ENCODE measurements at places on chromosomes 16 and 17.
A peak's percentile ranks its signal among the peaks of the same experiment; 100 is the strongest.

DNA sequence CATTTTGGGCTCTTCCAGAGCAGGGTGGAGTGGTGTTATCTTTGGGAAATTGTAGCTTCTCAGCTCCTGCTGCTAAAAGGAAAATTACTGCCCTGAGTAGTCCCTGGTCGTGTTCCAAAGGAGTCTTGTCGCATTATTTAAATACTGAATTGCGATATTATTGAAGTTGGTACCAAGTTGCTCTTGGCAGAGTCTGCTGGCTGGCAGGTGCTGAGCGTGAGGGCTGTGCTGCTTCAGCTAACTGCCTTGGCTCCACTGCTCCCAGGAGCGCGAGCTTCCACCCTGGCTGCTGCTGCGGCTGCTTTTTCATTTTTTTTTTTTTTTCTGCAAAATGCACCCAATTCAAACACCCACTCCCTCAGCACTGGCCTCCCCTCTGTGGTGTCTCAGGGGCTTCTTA lies 289.8 kb downstream of the MAF start:
- no peak for DNase-seq

DNA sequence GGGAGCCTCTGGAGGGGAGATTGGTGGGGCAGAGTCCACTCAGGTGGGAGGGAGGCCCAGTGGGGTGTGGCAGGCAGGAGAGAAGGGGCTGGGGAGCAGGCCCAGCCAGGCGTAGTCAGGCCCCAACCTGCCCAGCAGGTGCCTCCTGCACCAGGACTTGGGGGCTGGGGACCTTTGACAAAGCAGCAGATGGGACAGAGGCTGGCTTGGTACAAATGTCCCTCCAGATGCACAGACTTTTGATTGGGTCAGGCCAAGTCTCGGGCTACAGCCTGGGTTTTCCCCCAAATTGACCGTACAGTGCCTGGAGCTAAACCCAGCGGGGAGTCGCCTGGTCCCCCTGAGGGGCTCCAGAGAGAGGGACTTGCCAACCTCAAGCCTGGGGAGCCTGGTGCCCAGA lies 411 bp downstream of the GGT6 start:
- no peak for DNase-seq

GRCh38 chr17:49676276-49676868 lies 1.5 kb downstream of the SPOP start:
- DNase-seq = no peak

GRCh38 chr16:8713635-8714172 lies 39.3 kb downstream of the ABAT start:
- no peak for DNase-seq

GRCh38 chr17:10135539-10136257 lies 62.7 kb downstream of the GAS7 start:
- no peak for DNase-seq

DNA sequence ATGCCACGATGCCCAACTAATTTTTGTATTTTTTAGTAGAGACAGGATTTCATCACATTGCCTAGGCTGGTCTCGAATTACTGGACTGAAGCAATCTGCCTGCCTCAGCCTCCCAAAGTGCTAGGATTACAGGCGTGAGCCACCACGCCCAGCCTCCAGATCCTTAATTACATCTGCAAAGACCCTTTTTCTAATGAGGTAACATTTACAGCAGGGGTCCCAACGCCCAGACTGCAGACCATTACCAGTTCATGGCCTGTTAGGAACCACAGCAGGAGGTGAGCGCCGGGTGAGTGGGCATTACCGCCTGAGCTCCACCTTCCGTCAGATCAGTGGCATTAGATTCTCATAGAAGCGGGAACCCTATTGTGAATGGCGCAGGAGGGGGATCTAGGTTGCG lies 4.0 kb upstream of the RAB11FIP4 start:
- DNase-seq = no peak

DNA sequence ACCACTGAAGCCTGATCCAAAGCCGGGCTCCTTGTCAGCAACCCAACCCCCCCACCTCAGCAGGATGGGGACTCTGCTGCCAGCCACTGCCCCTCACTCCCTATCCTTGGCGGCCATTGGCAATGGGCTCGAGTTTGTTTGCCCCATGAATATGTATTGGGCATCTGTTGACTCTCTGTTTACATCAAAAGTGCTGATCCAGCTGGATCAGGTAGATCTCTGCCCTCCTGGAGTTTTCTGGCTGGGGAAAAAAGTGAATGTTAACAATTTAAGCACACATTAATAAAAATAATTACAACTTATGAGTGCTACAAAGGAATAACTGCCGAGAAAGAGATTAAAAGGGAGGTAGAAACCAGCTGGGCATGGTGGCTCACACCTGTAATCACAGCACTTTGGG lies 62.5 kb downstream of the ATP2C2 start:
- DNase-seq = no peak

DNA sequence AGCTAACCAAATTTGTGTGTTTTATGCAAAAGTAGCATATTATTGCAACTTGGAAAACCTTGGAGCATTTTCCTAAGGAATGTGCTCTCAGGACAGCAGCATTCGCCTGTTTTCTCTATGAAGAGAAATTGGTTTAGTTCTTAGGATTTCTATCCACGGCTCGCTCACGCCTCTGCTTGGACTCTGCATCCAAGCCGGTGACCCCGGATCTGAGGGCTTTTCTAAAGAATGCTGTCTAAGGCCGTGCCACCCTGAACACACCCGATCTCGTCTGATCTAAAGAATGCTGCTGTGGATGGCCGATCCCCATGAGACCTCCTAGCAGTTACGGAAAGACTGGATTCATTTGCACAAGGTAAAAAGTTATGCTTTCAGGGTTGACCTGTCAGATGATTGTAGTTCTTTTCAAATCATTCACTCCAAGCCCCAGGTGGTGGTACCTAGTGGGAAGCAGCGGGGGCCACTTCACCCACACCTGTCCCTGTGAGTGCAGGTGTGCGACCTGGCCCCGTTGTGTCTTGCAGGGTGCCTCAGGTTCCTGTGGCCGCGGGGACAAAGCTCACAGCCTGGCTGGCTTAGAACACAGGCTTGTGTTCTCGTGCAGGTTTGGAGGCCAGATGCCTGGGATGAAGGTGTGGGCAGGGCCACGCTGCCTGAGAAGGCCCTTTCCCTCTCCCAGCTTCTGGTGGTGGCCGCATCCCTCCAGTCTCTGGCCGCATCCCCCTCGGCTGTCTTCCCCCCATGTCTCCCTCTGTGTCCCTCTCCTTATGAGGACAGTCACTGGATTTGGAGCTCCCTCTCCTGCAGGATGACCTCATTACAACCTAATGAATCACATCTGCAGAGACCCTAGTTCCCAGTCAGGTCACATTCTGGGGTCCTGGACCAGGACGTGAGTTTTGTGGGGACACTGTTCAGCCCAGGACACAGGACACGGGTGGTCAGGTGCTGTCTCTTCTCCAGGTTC lies 71.1 kb downstream of the BANP start:
- no peak for DNase-seq

- DNase-seq = no peak
Measured at GRCh38 chr16:57996406-57997175, 3.9 kb downstream of the ZNF319 start.

DNA sequence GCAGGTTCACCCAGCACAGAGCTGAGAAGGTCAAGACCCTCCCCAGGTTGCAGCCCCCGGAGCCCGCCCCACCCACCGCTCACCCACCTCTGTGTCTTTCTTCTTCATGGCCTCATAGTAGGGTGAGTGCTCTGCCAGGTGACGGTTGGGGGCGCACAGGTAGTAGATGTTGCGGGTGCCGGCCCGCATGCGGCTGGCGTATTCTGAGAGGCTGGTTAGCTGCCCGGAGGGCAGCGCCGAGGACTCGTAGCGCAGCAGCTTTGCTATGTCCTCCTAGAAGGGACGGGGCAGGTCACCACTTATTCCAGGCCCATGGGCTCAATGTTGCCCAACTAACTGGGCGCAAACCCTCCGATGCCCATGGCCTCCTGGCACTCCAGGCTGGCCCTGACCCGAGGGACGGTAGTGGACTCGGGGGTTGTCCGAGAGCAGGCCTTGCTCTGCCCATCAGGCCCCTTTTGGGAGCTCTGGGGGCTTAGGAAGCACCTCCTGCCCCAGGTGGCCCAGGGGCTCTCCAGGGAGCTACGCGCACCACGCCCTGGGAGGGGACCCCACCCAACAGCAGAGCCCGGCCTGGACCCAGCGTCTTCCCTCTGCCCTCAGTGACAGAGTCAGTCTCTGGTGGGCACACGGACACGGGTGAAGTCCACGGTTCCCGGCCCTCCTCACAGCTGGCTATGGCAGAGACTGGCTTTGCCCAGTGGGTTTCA lies 9.9 kb downstream of the DNASE1 start:
- no peak for DNase-seq

DNA sequence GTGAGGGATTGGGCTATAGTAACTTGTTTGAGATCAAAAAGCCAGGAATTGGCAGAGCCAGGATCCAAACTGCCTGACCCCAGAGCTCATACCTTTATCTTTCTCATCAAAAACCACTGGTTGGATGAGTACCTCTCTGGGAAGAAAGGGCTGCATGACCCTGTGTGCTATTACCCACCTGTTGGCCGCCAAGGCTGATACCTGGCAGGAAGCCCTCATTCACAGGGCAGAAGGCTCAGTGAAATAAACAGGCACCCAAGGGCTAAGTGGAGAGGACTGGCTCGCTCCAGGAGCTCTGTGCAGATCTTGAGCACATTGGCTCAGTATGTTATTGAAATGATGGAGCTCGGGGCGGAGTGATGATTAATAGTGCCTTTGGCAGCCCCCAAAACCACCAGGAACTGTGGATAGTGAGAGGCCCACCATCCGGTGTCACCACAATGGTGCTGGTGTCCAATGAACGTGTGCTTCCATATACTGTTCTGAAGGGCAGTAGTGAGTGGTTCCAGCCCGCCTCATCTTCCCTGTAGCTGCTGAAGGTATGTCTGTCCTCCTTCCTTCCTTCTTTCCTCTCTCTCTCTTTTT lies 197.6 kb downstream of the MSI2 start:
- no peak for DNase-seq

DNA sequence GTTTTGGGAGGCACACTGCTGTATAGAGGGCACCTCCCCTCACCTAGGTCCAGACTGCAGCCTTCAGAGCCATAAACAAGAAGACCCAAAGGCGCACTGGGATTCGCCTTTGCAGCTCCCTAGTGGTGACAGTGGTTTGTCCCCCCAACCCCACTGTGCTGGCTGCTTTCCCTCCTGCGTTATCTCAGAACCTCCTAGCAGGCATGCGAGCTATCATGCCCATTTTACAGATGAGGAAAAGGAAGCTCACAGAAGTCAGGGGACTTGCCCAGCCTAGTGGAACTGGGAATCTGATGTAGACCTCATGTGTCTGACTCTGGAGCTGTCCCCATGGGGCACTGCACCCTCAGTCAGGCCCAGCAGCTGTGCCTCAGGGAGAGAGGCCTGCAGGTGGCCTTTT lies 115.2 kb downstream of the CLEC16A start:
- DNase-seq = no peak

DNA sequence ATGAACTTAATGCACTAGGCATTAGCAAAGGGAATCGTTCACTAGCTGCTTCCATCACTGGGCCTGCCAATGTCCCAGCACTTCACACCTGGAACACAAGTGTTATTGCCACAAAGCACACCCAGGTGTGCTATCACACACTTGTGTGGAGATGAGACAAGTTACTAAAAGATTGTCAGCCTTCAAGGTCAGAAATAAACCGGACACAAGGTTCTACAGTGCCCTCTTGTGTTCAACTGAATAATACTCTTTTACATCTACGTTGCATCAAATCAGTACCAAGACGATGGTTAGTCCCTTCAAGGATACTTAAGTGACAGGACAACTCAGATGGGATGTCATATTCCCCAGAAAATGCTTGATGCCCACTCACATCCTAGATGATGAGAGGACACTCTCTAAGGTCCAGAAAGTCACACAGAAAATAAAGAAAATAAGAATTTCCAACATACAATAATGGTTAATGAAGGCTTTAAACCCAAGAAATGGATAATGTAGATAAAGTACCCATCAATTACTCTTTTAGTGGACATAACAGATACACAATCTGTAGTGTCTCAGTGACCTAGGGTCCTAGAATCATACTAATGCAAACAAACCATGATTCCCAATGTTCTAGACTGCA lies 16.4 kb upstream of the GLG1 start:
- peak; percentile 44 for DNase-seq

DNA sequence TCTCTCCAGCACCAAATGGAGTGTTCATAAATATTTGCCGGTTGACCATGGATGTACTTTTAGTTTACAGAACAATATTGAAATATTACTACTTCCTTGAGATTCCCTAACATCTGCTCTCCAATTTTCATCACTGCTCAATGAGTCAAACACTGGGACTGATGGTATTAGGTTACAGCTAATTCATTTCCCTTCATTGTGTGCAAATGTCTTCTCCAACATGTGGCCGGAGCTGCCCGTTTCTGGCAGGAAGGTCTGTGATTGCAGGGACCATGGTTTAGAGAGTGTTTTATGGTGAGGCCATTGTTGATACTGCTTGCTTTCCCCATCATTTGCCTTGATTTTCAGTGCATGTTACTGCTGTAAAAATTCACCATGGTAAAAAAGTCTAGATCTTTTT lies 209.3 kb downstream of the HS3ST3B1 start:
- no peak for DNase-seq

DNA sequence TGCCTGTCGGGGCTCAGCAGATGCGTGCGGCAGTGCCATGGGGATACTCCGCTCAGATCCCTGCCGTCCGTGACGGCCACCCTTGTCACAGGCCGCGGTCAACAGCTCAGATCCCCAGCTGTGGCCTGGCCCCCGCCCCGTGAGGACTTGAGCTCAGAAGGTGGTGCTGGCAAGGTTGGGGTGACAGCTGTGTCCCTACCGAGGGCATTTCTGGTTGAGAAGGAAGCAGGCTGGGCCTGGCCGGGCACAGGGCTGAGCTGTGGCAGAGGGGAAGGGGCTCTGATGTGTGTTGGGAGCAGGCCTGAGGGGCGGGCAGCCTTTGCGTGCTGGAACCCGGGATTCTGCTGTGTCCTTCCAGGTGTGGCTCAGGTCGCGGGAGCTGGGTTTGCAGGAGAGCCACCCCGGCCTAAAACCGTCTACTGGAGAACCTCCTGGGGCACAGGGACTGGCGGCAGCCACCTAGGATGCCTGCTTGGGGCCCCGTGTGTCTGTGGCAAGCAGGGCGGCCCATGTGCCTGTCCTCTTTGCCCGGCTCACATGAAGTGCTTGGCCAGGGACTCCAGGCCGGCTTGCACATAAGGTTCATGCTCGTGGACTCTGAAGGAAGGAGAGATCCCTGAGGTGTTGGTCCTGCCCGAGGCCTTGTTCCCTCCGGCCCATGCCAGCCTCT lies 5.1 kb downstream of the UBE2I start:
- DNase-seq = no peak

- no peak for DNase-seq
Measured at GRCh38 chr16:74100395-74101326, 196.0 kb upstream of the PSMD7 start.

GRCh38 chr16:66196770-66197169 lies 169.7 kb upstream of the CDH5 start:
- no peak for DNase-seq

Data from caudate nucleus (tissue), 63 donors.